ENCODE measurements at places on chromosomes 3 and 15.

DNA sequence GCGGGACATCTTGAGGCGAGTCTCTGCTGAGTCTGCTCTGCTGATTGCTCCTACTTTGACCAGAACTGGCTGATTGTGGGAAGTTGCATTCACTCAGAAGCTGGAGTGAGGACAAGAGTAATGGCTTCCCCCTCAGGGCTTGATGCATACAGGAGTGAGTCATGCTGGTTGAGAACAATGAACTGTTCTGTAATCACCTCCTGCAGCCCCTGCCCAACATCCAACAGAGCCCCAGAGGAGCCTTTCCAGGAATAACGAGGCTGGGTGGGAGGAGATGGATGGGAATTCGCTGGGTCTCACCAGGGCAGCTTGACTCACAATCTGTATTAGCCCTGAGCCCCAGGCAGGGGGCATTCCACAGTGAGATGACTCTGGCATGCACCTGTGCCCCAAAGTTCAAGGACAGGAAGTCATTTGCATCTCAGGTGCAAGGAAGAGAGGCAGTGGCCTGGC is 85.0 kb downstream of the RAB11A start:
- DNase-seq: no peak

DNA sequence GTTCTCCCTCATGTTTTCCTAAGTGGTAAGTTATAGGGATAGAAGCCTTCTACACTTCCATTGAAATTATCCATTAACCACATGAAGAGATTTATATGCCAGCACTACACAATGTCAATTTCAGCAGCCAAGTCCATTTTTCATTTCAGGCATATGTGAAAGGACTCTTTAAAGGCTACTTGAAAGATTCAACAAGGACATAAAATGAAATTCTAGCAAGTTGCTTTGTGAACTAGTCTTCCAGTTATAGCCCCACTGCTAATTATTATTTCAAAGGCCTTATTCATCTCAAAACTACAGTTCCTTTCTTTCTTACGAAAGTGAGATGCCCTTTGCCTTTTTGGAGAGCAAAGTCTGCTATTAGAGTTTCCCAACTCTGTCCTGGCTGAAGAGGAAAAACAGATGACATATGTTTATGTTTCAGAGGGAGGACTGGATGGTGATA is 66.0 kb upstream of the SLC2A2 start:
- no peak for DNase-seq

DNA sequence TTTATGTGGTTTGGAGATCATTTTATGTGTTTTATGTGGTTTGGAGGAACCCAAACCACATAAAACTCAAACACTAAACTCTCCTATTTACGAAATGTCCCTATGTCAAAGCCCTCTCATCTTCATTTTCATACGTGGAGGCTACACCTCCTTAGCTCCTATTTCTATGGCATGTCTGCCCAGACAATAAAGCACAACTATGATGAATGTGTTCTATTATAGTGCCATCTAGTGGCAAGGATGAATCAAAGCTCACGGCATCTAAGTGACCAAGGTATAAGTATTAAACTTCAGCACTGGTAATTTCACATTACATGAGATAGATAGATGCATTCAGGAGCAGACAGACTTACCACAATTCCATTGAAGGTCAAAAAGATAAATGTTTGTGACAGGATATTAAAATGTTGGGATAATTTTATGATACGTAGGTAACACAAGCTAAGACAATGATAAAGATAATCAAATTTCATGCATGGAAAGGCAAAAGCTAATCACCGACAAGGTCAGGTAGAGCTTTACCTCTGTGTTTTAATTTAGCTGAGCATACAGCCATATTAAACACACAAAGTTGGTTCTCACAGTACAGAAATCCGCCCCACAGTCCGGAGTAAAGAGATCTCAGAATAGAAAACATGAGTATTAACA is 130.6 kb upstream of the FHIT start:
- DNase-seq: peak; percentile 12

- DNase-seq: no peak
Measured at GRCh38 chr15:59598461-59598860, 13.1 kb upstream of the GCNT3 start.

DNA sequence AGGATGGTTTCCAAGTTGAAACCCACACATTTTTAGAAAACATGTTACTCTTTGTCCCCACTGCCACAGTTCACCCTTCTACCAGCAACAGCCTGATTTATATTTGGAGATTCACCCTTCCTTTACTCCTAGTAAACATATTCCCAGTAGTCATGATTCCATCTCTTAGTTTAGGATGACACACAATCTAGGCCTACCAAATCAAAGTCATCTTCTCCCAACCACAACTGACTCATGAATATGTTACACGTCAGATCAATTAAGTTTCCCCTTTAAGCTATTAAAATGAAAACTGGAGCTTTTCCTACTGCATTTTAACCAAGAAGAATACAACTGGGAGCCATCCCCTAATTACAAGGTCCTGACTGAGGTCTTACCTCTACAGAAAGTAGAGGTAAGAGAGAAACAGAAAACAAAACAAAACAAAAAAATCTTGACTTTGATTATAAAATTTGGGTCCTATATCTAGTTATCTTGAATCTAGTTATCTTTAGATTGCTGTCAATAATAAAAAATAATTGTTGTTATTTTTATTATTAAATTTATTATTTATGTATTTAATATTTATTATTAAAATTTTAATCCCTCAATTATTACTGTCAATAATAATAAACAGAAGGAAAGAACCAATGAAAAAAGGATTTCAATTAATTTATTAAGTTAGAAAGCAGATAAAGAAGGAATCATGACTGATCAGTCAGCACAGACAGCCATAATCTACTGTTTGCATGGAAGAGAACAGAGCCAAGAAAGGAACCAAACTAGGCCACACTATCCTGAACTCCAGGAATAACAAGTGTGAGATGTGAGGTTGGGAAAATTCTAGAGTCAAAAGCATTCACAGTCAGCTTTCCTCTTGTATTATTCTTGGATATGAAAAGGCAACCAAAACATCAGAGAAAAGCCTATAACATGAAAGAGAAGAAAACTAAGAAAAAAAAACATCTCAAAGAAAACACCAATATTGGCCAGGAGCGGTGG is 12.5 kb downstream of the DPH6 start:
- no peak for DNase-seq

DNA sequence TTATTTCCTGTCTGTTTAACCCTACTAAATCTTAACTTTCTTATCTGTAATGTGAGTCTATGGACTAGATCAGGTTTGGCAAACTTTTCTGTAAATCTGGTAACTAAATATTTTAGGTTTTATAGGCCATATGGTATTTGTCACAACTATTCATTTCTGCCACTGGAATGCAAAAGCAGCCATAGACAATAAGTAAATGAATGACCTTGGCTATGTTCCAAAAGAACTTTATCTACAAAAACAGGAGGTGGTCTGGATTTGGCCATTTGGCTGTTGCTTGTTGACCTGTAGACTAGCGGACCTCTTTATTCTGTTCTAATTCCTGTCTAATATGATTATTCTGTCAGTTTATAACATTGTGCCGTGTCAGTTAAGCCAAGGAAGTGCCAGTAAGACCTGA is 314.2 kb downstream of the LPP start:
- DNase-seq: no peak

Measured in cerebellar cortex (tissue), 1 donor.